ENCODE measurements at places on chromosomes 6 and 20.

DNA sequence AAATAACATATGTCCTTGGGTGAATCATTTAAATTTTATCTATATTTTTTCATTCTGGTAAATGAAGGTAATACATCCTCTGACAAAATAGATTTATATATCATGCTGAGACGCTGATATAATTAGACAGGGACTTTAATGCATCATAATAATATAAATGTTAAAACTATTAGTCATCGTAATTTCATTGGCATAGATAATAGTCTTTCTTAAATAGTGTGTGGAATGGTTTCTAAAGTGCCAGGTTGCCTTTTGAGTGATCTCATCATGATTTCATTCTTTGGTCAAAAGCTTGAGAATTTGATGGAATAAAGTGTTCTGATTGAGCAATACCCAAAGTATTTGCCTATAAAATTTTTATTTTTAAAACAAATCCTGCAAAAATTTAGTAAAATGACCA lies 43.2 kb upstream of the BMP5 start:
- DNase-seq = no peak

- DNase-seq = no peak
Observed at GRCh38 chr6:8064638-8065518, 689 bp upstream of the BLOC1S5 start.

- no peak for DNase-seq
Observed at GRCh38 chr6:65760285-65760684, 53.3 kb upstream of the EYS start.

- DNase-seq = no peak
Observed at GRCh38 chr20:62142252-62143080, 728 bp downstream of the PSMA7 start.

DNA sequence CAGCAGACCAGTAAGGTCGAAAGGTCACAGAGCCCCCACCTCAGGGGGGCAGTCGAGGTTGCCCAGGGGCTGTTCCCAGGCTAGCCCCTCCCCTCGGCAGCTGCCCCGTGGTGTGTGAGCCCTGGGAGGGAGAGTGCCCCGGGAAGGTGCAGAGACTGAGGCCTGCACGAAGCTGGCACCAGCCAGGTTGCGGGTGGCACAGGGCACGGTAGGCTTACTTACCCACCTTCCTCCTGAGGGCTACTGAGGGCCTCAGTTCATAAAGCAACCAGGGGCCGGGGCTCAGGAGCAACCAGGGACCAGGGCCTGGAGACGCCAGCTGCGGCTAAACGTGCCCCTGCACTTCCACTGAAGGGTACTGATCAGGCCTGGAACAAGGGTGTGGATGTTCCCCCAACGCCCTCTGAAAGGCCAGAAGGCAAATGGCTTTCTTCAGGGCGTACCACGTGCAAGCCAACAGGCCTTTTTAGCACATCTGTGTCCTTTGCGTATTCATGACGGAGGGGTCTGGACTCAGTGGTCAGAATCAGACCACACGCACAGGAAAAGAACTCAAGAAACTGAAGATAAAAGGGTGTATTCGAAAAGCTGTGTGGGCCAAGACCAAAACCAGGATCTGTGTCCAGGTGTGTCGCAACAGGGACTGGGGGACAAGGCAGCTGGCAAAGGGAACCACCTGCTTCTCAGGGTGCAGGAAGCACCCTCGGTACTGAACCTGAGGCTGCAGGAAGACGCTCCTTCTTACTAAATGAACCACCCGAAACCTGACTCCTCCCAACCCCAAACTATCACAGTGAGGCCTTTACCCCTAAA lies 24.5 kb upstream of the TCFL5 start:
- no peak for DNase-seq

DNA sequence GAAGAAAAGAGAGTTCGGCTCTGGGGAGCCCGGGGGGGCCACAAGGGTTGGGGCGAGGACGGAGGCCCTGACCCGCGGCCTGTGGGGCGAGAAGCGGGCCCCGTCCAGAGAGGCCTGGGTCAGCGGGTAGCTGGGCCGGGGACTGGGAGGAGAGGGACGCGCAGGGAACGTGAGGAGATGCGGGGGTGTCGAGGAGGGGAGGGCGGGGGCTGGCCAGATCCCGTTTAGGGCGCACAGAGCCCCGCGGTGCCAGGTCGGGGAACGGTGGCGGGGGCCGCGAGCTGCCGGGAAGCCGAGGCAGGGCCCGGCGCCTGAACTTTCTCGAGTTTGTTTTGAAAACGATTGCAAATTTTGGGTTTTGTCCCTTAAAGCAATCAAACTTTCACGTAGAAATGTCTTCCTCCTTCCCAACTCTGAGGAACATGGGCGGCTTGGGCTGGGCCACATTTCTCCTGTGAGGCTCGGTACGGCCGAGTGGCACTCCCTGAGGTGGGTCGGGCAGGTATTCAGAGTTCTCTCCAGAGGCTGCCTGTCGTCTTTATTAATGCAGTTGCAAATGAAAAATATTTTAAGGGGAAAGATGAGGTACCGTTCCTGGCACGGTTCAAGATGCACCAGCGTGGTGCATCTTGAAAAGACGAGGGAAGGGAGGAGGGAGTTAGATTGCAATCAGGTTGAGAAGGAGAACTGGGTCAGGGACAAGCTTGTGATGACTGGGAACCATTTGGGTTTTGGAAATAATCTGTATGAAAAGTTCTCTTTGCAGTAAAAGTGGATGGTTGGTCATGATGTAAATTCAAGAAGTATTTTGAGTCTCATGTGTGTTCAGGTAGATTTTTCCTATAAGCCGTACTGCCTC lies 972 bp downstream of the RNF8 start:
- DNase-seq = no peak

DNA sequence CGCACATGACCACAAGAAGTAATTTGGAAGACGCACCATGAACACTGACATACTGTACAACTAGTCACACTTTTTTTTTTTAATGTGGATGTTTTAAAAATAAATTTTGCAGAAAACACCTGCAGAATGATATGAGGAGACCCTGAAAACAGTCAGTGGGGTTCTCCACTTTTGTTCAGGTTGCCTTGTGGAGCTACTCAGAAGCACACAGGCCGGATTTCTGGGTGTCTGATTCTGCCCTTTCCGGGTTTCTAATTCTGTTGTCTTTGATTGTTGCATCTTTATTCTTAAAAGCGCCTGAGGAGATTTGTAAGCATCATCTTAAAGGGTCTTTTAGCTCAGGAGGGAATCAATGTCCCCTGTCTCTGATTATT lies 74.5 kb downstream of the SSR1 start:
- DNase-seq = no peak

DNA sequence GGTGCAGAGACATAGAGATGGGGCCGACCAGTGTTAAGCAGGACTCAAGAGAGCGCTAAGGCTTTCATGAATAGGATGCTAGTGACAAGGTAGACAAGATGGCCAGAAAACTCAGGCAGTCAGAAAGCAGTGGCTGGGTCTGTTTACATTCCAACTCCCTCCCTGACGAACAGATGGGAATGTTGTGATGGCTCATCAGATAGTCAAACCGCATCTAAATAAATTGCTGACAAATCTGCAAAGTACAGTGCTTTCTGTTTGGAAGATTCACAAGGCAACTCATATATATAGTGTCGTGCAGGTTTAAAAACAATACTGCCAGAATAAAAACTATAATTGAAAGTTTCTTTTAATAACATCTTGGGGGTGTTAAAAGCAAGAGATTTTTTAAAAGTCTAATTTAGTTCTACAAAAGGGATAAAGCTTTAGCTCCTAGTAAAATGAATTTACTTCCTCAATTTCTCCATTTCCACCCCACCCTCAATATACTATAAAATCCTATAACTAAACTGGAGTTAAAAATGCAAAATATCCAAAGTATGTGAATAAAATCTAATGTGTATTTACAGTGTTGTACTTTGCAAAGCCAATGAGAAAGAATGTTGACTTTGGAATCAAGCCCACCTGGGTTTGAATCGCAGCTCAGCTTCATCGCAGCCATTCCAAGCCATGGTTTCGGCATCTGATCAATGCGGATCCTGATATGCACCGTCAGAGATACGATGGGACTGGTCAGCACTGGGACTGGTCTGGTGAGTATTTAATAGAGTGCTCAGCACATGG lies 247.3 kb upstream of the PDE10A start:
- DNase-seq = no peak

DNA sequence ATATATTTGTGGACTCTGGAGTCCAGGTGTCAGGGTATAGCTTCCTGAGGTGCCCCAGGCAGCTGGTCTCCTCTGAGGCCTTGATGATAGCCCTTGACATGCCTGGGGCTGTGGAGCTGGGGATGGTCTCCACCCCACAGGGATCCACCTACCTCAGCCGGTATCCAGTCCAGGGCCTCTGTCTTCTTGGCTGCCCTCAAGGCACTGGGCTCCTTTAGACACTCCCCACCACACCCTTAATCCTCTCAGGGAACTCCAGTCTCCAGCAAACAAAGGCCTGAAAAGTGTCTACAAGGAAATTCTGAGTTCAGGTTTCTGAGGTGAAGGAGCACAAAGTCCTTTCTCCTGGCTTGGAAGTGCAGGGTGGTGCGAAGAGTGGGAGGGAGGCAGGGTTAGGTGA lies 44.6 kb upstream of the DDR1 start:
- no peak for DNase-seq

Measured in CD4-positive, alpha-beta T cell treated with Interleukin-15 for 1 hour (primary cell).